NCI-H1417 treated with DMSO at 0.1 percent for 48 hours (cell line): ENCODE measurements at places on chromosomes 2 and 18.

GRCh38 chr2:128452024-128452411 is 133.3 kb upstream of the HS6ST1 start:
- DNase-seq: no peak

- DNase-seq: no peak
Observed at GRCh38 chr18:50638884-50639420, 79.1 kb downstream of the MAPK4 start.

DNA sequence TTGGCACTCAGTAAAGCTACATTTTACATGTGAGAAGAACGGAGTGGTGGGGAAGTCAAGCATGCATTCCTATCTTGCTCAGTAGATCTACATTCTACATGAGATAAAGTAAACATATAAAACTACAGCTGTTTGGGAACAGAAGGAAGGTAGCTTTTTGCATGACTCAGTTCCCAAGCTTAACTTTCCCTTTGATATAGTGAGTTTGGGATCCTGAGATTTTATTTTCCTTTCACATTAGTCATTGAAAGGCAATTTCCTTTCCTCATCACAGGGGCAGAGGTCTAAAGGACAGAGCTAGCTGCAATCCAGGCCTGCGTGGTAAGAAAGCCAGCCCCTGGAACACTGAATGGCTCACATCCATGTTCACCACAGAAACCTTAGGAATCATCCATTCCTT is 257.2 kb downstream of the SRBD1 start:
- no peak for DNase-seq

GRCh38 chr2:219628235-219628985 is 980 bp downstream of the SLC4A3 start:
- no peak for DNase-seq

DNA sequence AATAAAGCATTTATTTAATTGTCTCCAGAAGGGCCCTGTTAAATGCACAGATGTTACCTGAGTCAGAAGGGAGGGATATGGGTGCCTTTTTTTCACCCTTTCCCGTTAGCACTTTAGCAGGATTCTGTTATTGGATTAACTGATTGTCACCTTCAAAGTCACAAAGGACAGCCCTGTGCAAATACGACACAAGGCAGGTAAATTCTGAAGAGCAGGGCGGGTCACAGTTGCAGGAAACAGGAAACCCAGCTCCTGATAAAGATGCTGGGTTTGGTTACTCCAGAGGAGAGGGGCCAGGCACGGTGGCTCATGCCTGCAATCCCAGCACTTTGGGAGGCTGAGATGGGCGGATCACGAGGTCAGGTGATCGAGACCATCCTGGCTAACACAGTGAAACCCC is 11.4 kb upstream of the PKDCC start:
- no peak for DNase-seq

- DNase-seq: no peak
Observed at GRCh38 chr18:6261938-6262337, 152.8 kb downstream of the L3MBTL4 start.

GRCh38 chr18:31723639-31723989 is 37.1 kb downstream of the SLC25A52 start:
- no peak for DNase-seq

GRCh38 chr2:174117951-174118930 is 130.1 kb downstream of the OLA1 start:
- DNase-seq: no peak

GRCh38 chr2:167187978-167188967 is 300.0 kb downstream of the XIRP2 start:
- no peak for DNase-seq

DNA sequence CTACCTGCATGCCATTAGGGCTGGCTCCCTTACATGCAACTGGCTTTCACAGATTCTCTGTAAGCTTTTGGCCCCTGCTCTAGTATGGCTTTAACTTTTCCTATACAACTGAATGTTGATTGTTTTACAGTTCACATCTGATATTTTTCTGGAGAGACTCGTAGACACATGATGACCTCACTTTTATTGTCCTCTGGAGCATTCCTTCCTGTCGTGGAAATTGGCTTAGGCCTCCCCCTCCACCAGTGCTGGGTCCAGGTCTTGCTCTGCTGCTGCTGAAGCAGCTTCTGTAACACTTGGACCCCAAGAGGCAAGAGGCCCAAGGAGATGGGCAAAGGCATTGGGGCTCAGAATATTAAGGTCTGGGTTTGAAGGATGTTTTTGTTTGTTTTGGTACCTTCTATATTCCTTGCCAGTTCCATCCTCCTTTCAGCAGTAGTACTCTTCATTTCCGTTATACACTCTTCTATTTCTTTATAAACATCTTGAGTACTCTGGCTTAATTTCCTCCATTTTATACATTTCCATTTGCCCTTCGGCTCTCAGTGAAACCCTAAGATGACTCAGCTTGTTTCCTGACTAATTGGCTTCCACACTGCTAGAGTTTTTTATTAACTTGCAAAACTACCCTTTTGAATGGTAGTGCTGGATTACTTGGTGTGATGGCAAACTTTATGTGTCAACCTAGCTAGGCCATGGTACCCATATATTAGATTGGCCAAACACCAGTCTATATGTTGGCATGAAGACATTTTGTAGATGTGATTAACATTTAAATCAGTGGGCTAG is 219.8 kb downstream of the CDCA7 start:
- DNase-seq: no peak

GRCh38 chr2:220129391-220129790 is 502.0 kb downstream of the SLC4A3 start:
- no peak for DNase-seq
